NCI-H510A (cell line): ENCODE measurements at places on chromosomes 11 and 22.
A peak's percentile ranks its signal among the peaks of the same experiment; 100 is the strongest.

- no peak for DNase-seq
Measured at GRCh38 chr11:2104524-2105440, 34.4 kb downstream of the IGF2 start.

DNA sequence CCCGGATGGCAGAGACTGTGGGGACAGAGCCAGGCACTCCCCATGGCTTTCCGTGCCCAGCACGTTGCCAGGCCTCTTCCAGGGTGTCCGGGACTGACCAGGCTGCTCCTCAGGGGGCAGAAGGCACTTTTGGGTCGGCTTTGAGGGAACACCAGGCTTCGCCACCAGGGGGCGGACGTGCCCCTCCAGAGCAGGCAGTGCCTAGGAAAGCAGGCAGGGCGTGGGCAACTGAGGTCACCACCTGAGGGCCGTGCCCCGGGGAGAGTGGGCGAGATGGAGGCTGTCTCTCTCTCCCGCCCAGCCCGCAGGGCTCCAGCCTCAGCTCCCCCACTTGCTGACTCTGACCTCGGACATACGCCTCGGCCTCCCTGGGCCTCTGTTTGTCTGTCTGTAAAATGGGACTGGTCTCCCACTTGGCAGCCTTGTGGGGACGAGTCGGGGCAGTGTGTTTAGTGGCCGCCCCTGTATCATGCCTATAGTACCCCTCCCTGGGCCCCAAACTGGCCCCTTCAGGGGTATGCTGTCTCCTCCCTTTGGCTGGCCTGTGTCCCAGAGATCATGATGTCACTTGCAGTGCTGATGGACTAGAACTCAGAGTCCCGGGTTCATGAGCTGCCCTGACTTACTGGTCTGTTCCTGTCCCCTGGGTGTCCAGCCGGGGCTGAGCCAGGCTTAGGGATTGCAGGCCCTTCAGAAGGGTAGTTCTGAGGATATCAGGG is 4.4 kb upstream of the PRR5 start:
- DNase-seq, result no peak

- no peak for DNase-seq
Measured at GRCh38 chr11:104690241-104690640, 208.0 kb downstream of the CASP12 start.

DNA sequence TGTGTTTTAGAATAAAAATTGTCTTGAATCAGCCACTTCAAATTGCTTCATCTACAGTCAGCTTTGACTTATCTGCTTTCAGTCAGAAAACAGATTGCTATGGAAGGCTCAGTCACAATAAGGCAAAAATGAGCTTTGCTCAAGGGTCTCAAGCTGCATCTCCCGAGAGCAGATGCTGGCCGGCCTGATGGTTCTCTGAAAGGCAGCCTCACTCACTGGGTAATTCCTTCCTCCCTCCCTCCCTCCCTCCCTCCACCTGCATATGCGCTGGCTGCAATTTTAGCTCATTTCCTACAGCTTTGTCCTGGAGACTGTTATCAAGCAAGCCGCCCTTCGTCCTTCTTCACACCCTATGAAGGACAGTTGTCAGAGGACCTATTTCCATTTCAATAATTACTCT is 1.6 kb upstream of the IZUMO1R start:
- DNase-seq, result no peak

- DNase-seq, result no peak
Measured at GRCh38 chr11:61684870-61685616, 4.9 kb downstream of the DAGLA start.

GRCh38 chr11:64028398-64029115 is 7.2 kb upstream of the FLRT1 start:
- DNase-seq, result peak; percentile 77

- no peak for DNase-seq
Measured at GRCh38 chr11:45853332-45854219, 6.3 kb downstream of the CRY2 start.

- no peak for DNase-seq
Measured at GRCh38 chr22:29202212-29203192, 3.2 kb upstream of the EMID1 start.

DNA sequence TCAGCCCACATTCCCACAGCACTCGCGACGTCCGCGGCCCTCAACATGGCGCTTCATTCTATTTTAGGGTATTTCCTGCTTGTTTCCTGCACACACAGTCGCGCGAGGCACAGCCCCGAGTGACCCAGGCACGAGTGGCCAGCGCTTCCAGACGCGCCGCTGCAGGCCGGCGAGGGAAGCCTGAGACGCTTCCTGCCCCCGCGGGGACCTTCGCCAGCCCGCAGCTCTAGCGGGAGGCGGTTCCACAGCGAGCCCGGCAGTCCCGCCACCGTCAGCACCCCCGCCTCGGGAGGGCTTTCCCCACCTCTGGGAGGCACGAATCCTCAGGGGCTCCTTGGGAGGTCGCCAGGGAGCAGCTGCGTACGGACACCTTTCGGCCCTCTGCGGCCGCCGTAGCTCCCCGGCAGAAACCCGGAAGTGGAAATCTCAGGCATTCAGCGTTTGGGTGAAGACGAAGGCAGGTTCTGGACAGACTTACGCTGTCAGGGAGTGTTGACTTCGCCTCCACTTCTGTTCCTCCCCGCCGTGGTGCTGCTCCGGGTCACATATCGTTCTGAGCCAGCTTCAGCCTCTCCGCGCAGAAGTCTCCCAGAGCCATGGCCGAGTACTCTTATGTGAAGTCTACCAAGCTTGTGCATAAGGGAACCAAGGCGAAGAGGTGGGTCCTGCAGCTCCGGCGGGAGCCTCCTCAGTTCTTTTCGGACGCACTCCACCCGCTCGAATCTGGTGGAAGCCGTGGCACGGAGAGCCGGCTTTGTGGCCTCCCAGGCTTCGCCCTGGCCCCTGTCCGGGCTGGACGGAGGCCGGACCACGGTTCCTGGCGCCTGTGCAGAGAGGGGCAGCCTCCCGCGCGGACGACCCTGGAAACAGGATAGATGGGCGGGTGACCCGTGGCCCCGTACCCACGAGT is 2925.9 kb upstream of the OR11H1 start:
- no peak for DNase-seq

DNA sequence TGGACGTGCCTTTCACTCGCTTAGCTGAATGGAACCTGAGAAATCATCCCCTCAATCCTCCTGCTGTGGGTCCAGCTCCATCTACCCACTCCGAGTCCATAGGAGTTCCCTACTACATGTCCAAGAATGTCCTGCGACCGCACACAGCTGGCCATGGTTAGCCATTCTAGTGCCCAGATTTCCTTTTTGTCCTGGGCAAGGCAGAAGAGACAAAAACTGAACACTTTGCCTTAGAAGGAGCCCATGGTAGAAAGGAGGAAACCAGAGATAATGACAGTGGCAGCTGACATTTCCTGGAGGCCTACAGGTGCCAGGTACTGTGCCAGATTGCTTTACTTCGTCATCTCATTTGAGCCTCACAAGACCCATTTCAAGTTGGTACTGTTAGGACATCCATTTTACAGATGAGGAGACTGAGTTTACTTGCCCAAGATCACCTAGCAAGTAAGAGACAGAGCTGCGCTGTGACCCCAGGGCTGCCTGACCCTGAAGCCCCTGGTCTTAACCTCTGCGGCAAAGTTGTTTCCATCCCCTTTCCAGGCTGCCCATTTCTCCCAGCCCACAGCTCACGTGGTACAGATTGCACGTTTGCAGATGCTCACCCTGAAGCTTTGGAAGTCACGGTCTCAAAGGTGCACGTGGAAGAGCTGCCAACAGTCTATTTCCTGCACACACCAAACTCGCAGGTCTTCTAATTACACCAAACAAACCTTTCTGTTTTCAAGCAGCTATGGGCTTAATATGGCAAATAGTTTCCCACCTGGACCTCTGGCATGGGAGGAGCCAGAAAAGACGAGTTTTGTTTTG is 112.7 kb downstream of the ZBTB16 start:
- no peak for DNase-seq

GRCh38 chr11:118522571-118523072 is 4.7 kb upstream of the TTC36 start:
- DNase-seq, result no peak
